ENCODE measurements at places on chromosomes 6 and 20.

DNA sequence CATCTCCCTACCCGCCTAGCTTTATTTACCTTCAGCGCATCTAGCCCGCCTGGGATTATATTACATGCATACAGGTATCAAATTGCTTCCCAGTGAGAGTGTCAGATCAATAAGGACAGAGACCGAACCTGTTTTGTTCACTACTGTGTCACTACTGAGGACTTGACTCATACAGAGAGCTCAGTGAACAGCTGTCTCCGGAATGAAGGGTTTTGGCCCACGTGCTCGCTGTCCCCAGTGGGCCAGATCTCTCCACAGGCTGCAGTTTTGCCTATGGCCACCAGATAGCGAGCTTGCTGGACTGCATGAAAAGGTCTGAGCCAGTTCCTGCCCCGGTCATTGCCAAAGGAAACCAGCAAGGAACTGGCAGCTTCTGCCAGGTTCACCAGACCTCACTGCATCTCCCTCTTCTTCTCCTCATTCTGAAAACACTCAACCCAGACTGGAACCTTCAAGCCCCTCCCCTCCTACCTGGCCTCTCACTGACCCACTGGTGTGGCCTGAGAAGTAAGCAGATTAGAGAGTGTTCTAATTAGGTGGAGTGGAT lies 150.8 kb downstream of the ZMYND8 start:
- DNase-seq, result peak; percentile 98

DNA sequence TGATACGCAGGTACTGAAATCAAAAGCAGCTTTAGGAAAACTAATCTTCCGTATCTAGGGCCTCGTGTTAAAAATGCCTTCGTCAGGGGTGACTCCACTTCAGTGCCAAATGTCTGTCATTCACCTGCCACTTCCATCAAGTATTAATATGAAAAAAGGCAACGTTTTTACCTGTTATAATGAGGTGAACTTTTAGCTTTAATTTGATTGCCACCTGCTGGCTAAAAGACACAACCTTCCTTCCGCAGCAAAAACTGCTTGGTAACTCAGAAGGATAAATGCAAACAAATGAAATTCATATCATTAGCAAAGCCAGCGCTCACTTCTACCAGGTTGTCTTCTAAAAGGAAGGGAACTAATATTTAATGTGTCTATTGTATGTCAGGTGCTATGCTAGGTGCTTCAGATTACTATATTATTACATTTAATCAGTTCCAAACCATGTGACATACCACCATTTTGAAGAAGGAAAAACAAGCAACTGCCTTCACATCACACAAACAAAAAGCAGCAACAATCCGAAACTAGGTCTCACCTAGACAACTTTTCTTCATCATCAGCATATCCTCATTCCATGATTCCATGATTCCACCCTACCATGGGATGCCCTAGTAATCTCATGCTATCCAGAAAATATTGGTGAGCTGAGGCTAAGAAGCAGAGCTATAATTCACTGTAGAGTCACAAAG lies 20.6 kb upstream of the ARHGAP18 start:
- peak; percentile 75 for DNase-seq

DNA sequence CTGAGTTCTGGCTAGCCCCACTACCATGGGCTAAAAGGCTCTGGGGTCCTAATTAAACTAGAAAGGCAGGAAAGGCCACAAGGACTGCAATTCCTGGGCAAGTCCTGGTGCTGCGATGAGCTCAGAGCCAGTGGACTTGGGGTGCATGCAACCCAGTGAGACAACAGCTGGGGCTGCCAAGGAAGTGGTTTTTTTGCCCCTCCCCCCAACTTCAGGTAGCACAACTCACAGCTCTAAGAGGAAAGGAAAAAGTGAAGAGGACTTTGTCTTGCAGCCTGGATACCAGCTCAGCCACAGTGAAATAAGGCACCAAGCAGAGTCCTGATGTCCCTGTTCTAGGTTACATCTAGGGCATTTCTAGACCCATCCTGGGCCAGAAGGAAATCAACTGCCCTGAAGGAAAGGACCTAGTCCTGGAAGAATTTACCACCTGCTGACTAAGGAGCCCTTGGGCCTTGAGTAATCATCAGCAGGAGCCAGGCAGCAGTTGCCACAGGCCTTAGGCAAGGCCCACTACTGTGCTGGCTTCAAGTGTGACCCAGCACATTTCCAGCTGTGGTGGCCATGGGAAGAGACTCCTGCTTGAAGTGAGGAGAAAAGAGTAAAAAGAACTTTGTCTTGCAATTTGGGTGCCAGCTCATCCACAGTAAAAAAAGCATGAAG lies 358.4 kb downstream of the BTBD3 start:
- no peak for DNase-seq

DNA sequence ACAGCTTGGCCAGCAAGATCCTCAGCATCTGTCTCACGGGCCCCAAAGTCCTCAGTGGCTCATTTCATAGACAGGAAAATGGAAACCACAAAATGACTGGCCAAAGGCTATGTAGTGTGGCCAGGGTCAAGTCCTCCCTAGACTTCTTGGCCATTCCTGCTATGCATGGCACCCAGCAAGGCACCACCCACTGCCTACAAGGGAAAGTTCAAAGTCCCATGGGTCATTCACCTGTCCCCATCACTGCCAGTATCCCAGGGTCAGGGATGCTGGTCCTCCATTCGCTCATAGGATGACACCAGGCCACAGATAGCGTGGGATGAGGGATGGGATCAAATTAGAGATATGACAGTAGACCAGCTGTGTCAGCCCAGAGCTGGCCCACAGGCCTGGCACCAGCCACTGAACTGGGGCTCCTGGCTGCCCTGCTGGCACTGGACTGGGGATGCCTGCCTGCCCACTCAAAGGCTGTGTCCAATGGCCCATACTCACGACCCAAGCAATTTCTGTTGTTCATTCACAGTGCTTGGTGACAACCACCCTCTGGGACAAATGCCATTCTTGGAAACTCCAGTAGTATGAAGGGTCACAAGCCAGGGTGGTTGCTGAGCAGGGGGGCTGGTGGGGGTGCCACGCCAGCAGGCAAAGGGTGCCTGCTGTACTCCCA lies 11.6 kb downstream of the ADISSP start:
- no peak for DNase-seq

DNA sequence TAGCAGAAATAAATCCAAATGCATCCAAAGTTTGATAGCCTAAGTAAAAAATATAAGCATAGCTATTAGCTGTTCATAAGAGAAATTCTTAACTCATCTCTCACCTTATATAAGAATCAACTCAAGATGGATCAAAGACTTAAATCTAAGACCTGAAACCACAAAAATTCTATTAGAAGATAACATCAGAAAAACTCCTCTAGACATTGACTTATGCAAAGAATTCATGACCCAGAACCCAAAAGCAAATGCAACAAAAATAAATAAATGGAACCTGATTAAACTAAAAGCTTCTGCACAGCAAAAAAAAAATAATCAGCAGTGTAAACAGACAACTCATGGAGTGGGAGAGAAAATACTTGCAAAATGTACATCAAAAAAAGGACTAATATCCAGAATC lies 184.3 kb downstream of the TFAP2A start:
- DNase-seq, result no peak

DNA sequence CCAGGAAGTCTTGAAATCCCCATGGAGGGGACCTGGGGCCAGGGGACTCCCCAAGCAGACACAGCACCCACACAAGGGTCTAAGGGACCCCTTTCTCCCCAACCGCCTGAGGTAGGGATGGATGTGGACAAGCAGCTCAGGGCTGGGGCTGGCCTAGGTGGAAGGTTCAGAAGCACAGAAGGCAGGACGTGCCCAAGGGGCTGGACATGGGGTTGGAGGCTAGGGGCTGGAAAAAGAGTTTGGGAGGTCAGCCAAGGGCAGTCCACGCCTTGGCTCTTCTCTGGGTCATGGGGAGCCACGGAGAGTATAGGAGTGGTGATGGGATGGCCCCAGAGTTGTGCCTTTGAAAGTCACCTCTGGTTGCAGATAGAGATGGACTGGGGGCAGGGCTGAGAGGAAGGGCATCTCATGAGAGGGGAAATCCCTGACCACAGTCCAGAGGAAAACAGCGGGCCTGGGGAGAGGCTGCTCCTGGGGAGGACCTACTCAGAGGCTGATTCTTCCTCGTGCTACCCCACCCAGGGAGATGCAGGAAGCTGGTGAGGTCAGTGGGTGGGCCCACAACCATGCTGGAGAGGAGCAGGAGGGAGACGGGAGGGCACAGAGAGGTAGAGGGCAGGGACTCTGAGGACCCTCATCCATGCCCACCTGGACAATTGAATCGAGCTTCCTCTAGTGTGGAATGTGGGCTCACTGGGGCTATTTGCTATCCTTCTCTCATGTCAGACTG lies 2.5 kb upstream of the HSPA12B start:
- DNase-seq, result no peak

Measured in DMS53 (cell line).